Bone marrow (tissue), 2 donors: ENCODE measurements at places on chromosomes 12 and 14.

DNA sequence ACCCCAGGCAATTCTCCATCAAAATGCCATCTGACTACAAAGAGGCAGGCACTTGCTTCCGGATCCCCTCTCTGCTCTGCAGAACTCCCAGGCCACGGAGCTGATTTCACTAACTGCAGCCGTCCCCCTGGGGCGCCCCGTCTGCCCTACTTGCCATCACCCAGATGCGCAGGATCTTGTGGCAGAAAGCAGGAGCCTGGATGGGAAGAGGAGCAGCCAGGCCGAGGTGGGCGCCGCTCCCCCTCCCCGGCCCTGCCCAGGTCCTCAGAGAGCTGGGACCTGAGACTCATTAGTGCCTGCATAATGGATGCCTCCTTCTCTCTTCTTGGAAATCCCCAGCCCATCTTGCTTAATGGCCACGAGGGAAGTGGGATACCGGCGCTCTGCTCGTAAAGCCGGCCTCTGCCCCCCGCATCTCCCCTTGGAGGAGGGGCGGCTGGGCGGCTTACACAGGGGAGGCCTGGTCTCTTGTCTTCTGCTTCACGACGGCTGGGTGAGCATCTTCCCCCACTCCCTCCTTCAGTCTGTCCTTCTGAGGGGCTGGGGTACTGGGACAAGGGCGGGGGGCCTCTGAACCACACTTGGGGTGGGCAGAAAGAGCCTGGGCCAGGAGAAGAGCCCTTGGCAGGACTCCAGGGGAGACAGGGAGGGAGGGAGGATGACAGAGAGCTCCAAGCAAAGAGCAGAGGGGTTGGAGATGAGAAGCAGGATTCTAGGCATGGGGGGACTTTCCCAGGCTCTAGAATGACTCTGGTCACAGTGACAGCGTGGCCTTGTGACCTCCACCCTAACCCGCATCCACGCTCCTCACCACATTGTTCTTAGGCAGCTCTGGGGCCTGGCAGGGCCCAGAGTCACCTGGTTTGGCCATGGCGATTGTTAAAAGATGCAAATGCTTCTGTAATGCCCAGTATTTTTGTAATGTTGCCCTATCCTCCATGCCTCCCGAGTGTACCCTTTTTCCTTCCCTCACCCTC lies 19.4 kb upstream of the EML1 start:
- DNase-seq: no peak

- no peak for DNase-seq
Measured at GRCh38 chr12:57476162-57476992, 3.3 kb downstream of the ARHGAP9 start.

DNA sequence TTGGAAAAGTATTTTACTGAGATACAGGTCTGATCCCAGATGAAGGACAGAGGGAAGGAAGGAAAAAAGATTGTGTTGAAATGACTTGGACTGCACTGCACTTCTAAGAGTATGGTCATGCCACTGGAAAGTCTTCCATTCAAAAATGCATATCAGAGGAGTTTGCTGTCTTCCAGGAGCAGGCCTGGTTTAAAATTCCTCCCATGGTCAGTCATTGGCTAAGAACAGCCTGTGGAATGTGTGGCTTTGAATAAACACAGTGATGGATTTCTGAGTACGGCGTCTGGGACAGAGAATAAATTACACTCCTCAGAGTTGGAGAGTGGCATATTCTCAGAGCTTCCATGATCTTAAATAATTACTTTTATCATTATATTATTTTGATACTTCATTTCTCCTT lies 245.8 kb upstream of the PDZRN4 start:
- no peak for DNase-seq

- no peak for DNase-seq
Measured at GRCh38 chr12:124461851-124462623, 105.4 kb downstream of the NCOR2 start.

DNA sequence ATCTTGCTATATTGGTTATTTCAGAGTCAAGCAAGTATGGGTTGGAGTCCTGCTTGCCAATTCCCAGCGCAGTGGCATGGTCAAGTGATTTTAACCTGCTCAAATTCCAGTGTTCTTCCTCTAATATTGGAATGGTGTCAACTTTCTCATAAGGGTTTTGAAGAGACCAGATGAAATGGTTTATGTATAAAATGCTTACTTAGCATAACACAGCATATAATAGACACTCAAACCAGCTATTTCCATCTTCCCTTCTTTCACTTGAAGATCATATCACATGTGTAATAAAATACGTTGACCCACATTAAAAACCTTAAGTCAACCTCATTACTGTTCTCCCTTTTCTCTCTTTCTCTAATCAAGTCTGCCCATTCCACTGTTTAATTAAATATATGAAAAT lies 144.0 kb downstream of the NAV3 start:
- no peak for DNase-seq

- no peak for DNase-seq
Measured at GRCh38 chr14:71267007-71267513, 359.8 kb downstream of the PCNX1 start.

GRCh38 chr14:94992046-94992445 lies 165.3 kb downstream of the DICER1 start:
- no peak for DNase-seq

GRCh38 chr12:2387103-2387834 lies 334.5 kb downstream of the CACNA1C start:
- DNase-seq: no peak

GRCh38 chr14:29353513-29353912 lies 574.1 kb downstream of the PRKD1 start:
- no peak for DNase-seq

GRCh38 chr14:38207736-38208617 lies at the start of gene SSTR1:
Gene SSTR1, plus strand, starts transcription at chr14:38207904. Its CDS starts 1,486 bp downstream, at chr14:38209390.
- DNase-seq: no peak

- no peak for DNase-seq
Measured at GRCh38 chr12:119528241-119528640, 65.3 kb upstream of the TMEM233 start.

- no peak for DNase-seq
Measured at GRCh38 chr12:117147639-117148038, 42.6 kb downstream of the FBXO21 start.

DNA sequence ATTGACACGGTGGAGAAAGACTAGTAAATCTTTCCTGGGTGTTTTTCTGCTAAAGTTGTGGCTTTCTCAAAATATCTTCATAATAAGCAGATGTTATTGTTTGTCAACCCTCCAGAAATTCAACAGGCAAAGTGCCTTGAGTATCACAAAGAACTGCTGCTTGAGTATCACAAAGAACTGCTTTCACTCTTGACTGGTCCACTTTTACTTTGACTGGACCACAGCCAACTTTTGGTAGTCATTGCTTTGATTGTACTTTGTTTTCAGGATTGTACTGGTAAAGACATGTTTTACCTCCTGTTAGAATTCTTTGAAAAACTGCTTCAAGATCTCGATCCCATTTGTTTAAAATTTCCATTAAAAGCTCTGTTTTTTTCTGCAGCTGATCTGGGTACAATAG lies 62.6 kb downstream of the PDZRN4 start:
- DNase-seq: no peak

- DNase-seq: no peak
Measured at GRCh38 chr12:125890971-125891370, 825.7 kb downstream of the AACS start.

- DNase-seq: no peak
Measured at GRCh38 chr12:103751171-103751570, 89.9 kb downstream of the NT5DC3 start.

DNA sequence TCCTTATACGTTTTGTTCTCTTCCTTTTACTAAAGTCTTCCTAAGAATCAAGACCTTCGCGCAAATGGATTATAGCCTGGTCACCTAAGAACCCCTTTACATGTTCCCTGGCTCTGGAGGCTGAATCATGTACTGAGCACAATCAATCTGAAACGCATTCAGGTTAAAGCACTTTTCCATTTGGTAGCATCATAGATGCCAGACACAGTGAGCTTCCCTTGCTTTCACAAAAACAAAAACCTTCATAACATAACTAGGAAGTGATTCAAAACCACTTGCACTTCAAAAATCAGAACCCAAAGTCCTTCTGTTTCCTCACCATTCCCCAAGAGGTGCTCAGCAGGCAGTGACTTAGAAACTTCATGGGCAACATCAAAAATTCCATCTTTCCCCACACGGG lies 105.4 kb downstream of the CRACR2A start:
- no peak for DNase-seq

GRCh38 chr14:105283028-105283427 lies 17.8 kb downstream of the BRF1 start:
- DNase-seq: no peak

DNA sequence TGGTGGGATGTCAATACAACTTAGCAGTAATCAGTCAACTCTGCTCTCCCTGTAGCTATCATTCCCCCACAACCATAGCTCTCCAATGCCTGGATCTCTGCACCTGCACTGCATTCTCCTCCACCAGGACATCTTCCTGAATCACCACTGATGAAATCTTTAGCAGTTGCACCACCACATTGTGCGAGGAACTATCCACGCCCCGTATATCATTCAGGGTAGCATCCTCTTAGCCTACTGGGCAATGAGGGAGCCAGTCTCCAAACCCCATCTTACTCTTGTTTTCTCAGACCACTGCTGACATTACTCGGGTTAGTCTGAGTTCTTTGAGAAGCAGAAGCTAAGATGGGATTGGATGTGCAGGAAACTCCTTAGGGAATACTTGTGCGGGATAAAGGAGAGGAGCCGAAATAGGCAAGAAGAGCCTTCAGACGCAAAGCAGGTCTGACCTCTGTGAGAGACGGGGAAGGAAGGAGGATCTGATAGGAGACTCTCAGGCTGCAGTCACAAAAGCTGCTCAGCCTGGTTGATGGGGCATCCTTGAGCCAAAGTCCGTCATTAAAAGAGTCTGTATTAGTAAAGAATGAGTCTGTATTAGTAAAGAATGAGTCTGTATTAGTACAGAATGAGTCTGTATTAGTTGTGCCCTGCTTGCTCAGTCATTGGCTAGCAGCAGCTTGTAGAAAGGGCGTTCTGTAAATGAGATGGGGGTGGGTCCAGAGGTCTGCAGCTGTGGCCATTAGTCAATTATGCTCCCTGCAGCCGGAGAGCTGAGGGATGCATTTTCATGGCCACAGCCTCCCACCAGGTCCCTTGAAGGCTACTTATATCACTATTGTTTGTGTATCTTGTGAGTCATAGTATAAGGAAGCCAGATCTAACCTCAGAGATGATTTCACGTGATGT lies 49.6 kb upstream of the RASSF3 start:
- no peak for DNase-seq

GRCh38 chr14:74573421-74574089 lies 38.5 kb downstream of the LTBP2 start:
- no peak for DNase-seq

- no peak for DNase-seq
Measured at GRCh38 chr14:50013198-50013918, 103.0 kb downstream of the VCPKMT start.

DNA sequence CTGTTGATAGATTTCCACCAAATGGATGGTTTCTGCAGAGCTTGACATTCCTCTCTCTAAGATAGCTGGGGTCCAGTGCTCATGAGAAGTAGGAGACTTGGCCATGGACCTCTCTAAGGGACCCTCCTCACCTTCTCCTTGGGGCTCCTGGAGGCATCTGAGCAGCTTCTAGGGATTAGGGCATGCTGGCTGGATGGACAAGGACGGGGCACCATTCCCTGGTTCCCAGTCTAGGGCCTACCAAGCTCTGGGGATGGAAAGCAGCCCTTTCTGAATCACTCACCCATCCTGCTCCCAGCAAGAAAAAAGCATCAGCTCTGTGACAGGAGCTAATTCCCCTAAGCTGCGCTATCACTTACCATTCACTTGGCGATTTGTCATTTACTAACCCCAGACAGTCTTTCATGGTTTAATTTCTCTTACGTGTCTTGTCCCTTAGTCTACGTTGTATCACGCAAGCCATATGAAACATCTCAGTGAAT lies 39.5 kb downstream of the VWF start:
- DNase-seq: no peak

GRCh38 chr14:81221579-81222102 lies 882 bp upstream of the GTF2A1 start:
- no peak for DNase-seq

- DNase-seq: no peak
Measured at GRCh38 chr12:52891044-52891443, 13.8 kb downstream of the KRT8 start.

DNA sequence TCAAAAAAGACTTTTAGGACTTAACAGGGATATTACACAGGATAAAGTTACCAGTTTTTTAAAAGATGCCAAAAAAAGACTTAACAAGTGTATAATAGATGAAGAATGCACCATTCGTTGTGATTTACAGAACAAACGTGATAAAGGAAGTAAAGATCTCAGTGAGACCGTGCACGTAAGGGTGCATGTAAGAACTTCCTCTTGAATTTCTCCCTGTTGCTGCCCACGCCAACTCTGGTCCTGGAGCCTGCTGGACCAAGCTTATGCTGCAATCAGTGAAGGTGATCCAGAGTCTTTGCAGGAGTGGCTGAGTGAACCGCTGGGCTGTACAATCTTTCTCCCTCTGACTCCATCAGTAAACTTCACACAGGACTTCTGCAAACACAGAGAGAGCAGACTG lies 593.7 kb downstream of the TMEM121 start:
- no peak for DNase-seq

- no peak for DNase-seq
Measured at GRCh38 chr12:27937768-27938167, 34.8 kb downstream of the PTHLH start.

- no peak for DNase-seq
Measured at GRCh38 chr12:91194500-91194899, 11.9 kb upstream of the DCN start.

DNA sequence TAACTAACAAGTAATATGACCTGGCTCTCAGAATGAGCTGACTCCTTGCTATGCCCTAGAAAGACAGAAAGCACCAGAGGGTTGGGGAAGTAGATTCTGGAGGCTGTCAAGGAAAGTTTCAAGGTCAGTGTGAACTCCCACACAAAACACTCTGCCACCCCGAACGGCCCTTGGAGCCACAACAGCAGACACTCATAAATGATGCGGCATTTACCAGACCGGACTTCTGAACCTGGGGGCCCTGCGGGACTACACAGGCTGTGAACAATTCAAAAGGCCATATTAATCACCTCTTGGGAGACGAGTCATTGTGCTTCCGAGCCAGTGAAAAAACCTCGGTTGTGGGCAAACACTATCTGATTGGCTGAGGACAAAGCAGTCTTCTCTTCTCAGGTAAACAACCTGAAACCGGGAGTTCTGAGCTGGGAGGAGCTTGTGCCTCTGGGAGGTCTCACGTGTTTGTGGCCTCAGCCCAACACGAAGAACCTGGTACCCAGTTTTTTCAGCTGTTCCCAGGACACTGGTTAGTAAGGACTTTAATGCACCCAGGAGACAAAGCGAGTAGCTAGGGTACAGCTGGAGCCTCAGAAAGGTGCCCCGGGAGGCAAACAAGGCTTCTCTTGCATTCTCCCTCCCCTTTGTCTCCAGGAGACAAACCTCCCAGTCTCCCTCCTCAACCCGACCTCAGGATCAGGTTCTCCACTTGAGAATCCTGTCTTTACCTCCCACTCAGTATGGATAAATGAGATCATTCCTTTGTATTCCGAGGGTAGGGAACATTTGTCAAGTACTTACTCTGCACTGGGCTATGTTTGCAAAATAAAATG lies 35.3 kb downstream of the VWF start:
- no peak for DNase-seq
